ENCODE measurements at places on chromosomes 3 and 15.

GRCh38 chr3:16739541-16740105 is 134.4 kb upstream of the DAZL start:
- no peak for DNase-seq

- no peak for DNase-seq
Measured at GRCh38 chr3:12423918-12424630, 60.2 kb upstream of the TSEN2 start.

DNA sequence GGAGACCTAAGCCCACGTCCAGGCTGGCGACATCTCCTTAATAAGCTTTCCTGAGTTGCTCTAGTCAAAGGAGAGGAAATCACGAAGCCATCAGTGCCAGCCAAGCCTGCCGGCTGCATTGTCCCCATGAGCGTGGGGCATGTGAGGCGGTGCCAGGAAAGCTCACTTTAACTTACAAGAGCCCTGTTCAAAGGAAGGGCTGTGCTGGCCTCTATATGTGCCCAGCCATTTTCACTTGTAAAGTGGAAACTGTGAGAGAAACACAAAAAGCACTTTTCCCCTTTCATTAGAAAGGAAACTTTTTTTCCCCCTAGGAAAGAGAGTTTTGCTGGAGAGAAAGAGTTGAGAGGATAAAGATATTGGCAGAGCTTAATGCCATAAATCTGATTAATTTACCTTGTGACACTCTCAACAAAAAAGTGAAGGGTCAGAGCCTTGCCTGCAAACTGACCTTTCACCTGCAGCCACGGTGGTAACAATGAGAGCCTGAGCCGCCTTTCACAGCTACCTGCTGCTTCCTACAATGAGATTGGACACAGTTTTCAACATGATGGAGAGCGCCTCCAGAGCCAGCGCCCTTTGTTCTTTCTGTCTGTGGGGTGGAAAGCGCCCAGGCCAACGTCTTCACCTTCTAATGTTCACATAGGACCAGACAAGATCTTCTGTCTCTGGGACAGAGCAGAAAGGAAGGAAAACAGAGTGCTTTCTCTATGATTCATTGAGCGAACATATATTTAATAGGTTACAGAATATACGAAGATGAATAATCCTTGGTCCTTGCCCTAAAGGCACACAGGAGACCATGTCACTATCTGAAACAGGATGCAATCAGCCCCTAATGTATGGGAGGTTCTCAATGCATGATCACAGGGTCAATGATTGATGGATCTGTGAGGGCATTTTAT is 233.1 kb upstream of the HES1 start:
- DNase-seq: no peak

GRCh38 chr3:42957573-42957972 is 21.5 kb upstream of the GASK1A start:
- no peak for DNase-seq

DNA sequence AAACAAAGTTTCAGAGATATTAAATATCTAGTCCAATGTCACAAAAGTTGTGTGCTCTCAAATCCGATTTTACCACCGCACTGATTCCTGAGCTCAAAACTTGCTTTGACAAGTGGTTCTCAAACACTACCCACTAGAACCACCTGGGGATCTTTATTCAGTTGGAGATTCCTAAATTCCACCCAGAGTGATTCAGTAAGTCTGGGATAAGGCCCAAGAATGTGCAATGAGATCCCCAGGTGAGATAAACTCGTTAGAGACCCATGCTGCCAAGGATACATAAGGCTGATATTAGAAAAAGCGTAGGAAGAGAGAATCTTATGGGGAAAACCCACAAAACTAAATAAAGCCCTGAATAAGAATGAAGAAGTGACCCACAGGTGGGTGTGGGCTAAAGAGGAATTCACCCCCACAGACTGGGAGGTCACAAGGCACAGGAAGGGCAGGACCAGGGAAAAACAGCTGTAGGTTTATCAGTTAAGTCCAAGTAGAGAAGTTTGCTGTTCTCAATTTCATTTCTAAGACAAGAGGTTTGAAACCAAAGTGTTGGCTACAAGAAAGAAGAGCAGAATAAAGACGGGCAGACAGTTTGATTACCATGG is 11.5 kb upstream of the RPS17 start:
- no peak for DNase-seq

DNA sequence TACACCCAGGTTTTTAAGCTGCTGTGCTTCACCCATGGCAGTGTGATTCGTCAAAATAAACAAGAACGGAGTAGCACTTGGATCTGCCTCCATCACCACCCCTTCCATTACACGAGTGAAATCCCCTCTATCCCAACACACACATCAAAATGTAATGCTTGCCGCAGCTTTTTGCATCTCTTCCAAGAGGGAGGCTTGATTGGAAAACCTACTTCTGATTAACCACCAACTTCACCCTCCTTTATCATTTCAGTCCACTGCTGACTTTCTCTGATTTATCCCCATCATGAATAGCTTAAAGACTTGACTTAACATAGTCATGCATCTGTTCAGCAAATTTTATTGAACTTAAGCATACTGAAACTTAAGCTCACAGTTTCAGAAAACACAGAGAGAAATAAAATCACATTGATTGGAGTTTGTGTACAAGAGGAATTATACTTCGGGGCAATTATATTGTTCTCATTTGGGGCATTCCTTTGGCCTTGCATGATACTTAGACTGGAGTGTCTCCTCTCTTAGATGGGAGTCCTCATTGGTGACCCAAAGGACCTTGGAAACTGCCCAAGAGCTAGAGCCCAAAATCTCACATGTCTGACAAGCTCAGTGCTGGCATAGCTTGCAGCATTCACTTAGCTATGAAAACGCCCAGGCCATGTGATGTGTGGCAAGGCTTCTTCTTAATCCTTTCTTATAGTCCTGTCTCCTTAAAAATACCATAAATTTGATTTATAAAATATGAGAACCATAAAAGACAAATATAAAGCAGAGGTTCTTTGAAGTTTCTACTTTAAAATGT is 124.3 kb upstream of the UMPS start:
- DNase-seq: no peak

DNA sequence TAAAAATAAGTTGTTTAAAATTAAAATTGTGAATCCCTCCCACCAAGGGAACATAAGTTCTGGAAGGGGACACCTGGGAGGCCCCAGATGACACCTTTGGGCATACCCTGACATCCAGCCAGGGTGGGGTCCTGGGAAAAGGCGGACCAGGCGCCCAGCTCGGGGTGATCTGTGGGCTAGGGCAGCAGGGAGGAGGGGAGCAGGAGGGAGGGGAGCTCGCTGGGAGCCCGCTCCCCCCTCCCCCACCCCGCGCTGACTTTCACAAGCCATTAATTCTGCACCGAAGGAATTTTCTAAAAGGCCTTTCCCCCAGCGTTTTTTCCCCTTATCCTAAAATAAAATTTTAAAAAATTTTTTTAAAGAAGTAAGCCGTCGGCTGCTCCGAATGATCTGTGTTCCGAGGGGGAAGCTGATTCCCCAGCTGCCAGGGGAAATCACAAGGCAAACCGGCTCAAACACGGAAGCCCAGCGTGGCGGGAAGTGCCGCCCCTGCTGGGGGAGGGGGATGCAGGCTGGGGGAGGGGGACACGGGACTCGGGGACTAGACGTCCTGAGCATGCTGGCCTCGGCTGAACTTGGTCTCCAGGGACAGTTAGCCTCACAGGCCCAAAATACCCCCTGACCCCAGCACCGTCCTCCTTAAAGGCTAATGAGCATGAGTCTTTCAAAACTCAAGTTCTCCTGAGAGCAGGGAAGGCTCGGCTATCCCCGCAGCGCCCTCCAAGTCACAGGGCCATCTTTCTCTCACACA is 13.9 kb downstream of the PLXND1 start:
- DNase-seq: no peak

GRCh38 chr3:115885621-115886020 is 262.3 kb downstream of the GAP43 start:
- DNase-seq: no peak

DNA sequence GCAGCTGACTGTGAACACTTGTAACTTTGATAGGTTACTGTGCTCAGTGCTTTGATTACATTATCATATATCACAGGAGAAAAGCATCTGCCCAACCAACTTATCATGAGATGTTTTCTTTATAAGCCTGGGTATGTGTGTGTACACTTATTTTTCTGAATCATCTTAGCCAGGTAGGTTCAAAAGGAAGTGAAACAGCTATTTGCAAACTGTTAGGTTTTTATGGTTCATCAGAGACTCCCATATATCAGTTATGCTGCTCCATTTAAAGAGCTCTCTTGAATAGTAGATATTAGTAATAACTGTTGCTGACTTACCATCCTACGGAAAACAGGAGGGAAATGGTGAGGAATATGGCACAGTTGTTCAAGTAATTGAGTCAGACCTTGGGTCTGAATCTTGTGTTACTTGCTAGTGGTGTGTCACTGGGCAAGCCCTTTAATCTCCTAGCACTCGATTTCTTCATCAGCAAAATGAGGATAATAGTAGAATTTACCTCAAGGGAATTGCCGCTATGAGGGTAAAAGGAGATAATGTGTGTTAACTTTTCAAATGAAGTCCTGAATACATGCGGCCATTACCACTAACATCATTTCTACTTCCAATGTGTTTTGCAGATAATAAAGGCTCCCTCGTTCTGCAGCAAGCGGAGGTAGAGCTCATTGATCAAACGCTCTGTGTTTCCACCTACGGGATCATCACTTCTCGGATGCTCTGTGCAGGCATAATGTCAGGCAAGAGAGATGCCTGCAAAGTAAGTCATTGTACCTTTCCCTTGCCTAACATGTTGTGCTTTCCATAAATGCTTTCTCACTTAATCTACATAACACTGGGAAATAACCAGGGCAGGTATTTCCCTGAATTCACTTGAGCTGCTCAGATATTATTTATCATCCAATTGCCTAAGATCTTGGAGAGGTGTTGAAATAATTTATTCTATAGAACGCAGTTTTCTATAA is 7.8 kb upstream of the C3orf52 start:
- DNase-seq: no peak
